ENCODE measurements at places on chromosomes 1 and 21.

DNA sequence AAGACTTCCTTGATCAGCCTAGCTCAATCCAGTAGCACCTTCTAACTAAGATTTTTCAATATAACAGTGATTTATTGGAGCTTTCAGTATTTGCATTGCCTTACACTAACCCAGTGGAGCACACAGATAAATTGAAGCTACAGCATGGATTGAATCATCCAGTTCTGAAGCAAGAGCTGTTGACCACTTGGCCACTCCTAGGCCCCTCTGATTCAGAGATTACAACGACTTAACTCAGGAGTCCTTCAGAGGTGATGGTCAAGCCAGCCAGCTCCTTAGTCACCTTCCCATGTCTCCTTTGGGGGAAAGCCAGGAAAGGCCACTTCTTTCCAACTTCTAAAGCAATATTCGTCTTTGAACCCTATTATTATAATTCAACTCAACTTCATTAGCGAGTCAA is 151.8 kb downstream of the TENT5C start:
- DNase-seq, result no peak

GRCh38 chr1:37497832-37498231 is 16.7 kb downstream of the MEAF6 start:
- no peak for DNase-seq

DNA sequence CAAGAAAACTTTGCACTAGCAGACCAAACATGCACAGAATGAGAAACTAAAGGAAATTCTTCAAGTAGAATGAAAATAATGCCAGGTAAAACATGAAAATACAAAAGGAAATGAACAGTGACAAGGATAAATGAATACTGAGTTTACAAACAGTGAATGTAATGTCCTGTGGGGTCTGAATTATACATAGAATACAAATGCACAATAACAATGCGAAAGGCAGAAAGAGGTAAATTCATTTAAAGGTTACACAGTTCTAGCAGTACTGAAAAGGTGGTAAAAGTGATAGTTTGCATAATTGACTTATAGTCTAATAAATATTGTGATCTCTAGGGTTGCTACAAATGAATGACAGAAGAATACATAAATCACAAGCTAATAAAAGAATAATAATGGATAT is 12.9 kb downstream of the CD55 start:
- no peak for DNase-seq

DNA sequence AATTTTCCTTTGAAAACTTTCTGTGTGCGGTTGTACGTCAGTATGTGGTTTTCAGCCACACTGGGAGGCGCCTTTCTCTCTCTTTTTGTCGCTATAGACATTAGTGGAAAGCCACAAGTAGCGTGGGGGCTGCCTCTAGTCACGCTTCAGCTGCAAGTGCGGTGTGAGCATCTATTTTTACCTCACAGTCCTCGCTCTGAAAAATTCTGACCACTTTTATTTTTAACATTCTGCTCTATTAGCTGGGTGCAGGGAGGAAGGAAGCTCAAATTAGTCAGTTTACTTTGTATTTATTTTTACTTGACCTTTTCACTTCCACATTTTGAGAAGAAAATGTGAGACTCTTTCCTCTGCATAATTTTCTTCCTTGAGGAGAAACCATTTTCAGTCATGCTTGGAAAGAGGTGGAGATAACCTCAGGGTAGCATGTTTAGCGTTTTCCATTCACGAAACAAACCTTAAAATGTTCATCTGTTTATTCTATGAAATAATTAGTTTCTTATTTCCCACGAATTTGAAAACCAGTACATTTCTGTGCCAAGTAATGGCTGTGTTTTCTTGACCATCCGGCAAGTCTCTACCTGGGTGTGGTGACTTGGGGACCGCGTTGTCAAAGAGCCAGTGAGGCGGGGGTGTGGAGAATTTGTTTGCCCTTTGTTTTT is 35.6 kb downstream of the ADARB1 start:
- DNase-seq, result no peak

DNA sequence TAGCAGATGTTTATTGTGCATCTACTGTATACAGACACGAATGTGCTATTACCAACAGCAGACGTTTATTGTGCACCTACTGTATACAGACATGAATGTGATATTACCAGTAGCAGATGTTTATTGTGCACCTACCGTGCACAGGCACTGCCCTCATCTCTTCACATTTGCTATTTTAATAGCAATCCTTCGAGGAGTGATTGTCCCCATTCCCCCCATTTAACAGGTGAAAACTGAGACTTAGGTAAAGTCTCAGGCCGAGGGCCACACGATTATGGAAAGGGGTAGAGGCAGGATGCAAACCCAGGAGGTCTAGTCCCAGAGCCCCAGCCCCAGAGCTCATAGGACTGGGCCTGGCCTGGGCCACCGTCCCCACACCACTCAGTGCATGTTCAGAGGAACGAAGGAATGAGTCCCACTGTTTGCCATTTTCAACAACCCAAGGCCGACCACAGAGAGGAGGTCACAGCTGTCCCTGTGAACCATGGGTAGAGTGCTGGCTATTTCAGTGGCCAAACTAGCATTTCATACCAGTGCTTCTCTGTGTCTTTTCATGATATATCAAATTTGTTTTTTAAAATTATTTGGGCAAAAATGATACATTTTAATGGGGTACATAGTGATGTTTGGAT is 114.4 kb upstream of the TMEM51 start:
- DNase-seq, result no peak

GRCh38 chr1:75310067-75310466 is 175.9 kb downstream of the LHX8 start:
- DNase-seq, result no peak

- no peak for DNase-seq
These were observed 4.1 kb downstream of the ATF6 start for GRCh38 chr1:161770250-161770649.

GRCh38 chr1:11877074-11877473 is 18.3 kb upstream of the NPPB start:
- DNase-seq, result no peak
